Activated CD4-positive, alpha-beta T cell treated with anti-CD3 and anti-CD28 coated beads, Interleukin-2, amount 10 ng/mL, durations not matched to agents 7 days and 5 days (primary cell): ENCODE measurements at places on chromosomes 11 and 22.
A peak's percentile ranks its signal among the peaks of the same experiment; 100 is the strongest.

DNA sequence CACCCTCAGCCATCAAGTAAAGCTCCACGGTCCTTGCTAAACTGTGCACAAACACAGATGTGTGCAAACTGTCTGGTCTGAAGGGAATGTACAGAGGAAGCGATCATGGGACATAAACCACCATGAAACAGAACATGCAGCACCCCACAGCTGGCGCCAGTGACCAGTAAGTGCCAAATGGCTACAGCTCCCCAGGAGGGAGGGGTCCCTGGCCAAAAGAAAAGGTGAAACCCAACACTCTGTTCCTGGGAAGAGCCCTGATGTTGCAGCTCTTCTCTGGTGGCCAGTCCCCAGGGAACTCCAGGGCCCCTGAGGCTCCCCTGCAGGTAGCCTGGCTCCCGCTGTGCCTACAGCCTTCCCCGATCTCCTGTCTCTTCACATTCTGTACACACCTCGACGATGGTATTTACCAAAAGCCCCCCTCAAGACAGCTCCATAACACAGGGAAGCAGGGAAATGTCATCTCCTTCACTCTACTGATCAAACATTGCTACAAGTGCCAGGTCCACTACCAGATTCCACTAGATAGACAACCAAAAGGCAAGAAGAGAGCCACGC is 2.9 kb downstream of the DGCR6L start:
- peak; percentile 5 for DNase-seq

DNA sequence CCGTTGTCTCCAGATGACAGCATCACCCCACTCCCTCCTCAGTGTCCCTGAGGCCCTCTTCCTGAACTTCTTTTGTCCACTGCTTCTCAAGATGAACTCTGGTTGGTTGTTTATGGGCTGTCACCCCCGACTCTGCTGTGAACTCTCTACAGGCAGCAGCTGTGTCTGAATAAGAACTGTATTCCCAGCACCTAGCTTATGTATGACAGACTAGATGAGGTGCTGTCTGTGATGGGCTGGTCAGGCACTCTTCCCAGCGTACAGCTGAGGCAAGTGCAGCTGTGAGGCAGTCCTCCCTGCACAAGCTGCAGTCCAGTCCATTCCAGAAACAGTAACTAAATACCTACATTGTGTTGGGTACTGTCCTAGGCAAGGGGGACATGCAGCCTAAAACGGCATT is 111.4 kb upstream of the PITPNB start:
- DNase-seq, result no peak

DNA sequence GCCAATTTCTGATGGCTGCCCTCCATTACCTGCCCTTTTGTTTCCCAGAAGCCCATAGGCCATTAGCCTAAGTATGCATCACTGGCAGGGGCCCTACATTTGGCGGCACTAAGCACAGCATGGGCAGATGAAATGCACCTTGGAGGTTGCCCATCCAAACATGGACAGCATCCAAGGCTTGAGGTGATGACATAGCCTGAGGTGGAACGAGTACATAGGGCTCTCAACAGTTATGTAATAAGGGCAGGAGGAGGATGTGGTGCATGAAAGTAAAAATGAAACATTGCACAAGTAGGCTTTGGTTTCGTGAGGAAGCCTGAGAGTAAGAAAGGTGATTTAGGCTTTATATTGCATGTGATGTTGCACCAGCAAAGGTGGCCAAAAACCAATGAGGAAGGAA is 148.1 kb downstream of the FAM76B start:
- DNase-seq, result peak; percentile 56

DNA sequence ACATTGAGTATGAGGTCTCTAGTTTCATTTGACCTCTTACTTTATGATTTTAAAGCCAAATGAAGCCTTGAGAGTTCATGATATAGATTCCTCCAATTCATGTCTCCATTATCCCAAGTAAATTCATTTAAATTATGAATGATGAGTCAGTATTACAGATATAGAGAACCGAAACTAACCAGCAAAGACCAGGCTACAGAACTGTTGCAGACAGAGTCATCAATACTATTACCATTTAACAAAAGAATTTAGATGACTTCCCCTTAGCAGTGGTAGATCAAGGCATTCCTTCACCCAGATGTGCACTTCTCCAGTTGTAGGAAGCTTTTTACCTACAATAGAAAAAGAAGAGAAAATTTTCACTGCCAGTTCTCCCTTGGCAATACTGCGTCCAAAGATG is 11.8 kb upstream of the CCDC89 start:
- no peak for DNase-seq

DNA sequence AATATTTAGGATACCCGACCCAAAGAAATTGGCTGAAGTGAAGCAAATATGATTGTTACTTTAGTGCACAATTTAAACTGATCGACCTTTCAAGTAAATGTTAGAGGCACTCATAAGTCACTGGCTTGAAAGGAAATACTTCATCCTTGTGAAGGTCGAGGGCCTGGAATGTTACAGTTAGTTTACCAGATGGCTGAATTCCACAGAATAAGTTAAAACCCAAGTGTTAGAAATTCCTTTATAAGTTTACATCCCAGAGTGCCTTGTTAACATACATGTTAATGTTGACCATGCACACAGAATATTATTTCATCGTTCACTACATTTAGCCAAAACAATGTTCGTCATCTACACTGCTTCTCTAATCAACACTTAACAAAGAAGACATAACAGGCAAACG is 235.5 kb upstream of the ANO3 start:
- no peak for DNase-seq

DNA sequence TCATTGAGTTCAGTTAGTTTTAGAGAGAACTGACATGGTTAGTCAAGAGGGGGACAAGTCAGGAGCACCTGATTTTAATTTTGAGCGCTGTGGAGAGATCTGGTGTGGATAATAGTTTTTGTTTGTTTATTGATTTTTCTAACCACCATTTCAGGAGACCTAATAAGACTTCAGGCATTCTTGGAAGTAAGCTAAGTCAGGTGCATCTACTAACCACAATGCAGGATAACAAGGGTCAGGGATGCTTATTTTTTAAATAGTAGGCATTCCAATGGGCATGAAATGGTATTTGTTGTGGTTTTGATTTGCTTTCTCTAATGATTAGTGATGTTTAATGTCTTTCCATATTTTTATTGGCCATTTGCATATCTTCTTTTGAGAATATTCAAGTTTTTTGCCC is 212.1 kb downstream of the NAV2 start:
- DNase-seq, result no peak
